ENCODE measurements at places on chromosomes 3 and 15.

DNA sequence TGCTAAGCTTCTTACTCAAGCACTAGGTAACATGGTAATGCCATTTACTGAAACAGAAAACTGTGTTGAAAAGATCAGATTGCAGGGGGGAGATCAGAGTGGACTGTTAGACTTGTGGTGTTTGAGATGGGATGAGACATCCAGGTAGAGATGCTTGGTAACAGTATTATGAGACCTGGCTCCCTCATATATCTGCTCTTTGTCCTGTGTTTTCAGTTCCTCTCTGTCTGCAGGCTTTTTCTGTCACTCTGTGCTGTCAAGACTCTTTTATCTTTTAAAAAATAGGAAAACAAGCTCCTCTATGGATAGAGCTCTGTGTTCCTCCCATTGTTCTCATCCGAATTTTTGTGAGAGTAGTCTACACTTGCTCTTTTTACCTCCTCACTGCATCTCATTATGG lies 48.1 kb downstream of the CALML4 start:
- no peak for DNase-seq

DNA sequence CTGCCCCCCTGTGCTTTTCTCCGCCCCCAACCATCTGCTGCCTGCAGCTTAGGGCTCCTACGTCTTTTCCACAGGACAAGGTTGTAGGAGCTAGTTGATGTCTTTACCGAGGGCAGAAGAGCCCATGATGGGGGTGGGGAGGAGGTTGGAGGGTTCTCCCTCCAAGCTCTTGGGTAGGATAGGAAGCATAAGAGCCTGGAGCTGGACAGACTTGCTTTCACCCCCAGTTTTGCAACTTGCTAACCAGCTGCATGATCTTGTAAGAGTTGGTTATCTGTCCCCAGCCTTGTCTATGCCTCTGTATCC lies 856 bp downstream of the ABCF3 start:
- DNase-seq: no peak

DNA sequence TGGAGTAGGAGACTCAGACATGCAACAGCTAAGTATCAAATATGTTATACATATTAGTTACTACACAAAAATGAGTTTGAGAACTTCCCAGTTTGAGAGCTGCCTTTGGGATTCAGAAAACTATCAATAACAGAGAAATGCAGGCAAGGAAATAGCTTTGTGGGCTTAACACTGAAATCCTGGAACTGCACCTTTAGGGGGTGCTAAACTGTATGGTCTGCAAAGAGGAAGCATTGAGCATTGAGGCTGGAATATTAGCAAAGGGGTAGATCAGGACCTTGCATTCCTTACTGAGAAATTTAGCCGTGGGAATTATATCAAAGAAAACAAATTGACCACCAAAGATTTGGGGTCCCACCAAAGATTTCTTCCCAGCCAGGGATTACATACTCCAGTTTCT lies 580.0 kb downstream of the ZNF385D start:
- DNase-seq: peak; percentile 10

- DNase-seq: no peak
Observed at GRCh38 chr3:128178782-128179483, 25.7 kb downstream of the EEFSEC start.

All from nephron progenitor cell (in vitro differentiated cells).